ENCODE measurements at places on chromosomes 4 and X.

GRCh38 chrX:150607201-150607600 lies 38.8 kb downstream of the MTM1 start:
- no peak for DNase-seq

GRCh38 chr4:73597594-73597993 lies 22.6 kb downstream of the RASSF6 start:
- no peak for DNase-seq

GRCh38 chr4:149553959-149554520 lies 261.6 kb downstream of the IQCM start:
- DNase-seq: no peak

DNA sequence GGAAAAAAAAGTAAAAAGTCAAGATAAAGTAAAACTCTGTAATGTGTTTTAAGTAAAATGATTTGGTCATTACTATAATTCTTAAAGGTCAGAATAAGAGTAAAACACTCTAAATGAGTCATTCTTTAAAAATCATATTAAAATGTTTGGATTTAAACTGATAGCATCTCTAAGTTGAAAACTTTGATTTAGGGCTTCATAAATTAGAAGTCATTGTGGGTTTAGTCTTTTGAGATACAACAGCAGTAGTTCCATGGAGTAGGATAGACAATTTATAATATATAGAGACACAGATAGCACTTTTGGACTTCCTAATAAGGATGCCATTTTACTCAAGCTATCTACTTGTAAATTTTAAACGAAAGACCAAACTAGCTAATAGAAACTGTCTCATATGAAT lies 77.1 kb upstream of the PABPC4L start:
- no peak for DNase-seq

DNA sequence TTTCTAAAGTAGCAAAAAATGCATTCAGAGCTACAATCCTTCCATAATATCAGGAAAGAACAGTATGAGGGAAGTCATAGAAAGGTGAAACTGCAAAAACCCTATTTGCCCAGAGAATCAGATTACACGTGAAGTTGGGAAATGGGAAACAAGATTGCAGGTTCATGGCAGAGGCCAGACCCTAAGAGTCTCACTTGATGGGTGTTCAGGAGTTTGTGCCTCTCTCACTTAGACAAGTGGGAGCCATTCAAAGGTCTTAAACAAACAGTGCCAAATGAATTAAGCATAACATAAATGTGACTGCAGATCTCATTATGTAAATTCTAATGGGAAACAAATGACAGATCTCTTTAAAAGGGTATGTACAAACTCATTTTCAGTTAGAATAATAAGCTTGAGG lies 91.6 kb downstream of the ARAP2 start:
- no peak for DNase-seq

DNA sequence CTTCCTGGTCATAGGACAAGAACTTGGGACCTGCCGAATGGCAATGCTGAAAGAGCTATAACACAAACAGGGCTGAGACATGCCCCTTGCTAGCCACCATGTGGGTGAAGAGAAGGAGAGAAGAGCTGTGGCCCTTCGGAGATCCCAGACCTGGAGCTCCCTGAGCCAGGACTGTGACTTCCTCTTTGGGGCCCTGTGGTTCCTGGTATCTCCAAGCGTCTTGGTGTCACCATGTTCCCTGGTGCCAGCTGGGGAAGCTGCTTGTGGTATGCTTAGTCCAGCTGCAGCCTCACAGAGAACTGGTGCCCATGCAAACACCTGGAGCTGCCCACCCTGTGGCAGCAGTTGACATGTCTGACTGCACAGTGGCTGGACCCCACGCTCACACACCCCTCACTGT lies 68.5 kb downstream of the NDNF start:
- no peak for DNase-seq
